ENCODE measurements at places on chromosomes 1 and 21. TPM values are rescaled to one million over a fixed set of nuclear protein-coding genes. Genes with fewer than 3 reads are reported as not detected.

GRCh38 chr1:232798920-232799319 lies 6.3 kb upstream of the MAP10 start:
- no peak for DNase-seq

DNA sequence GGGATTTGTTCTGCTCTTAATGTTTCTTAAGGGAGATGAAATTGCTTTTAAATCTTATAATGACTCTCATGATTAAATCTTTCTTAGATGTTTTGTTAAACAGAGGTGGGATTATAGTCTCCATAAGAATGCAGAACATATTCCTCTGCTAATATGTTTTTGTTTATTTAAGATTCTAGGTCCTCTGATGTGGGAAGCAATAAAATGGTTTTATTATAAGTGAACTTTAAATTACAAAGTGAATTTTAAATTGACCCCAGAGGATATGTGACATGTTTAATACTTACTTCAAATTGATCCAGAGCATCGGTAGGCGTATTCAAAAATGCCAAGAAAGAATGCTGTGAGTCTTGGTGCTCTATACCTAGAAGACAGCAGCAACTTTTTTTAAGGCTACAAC lies 129.4 kb downstream of the COQ8A start:
- no peak for DNase-seq

The CHI3L1 gene
- not detected for total RNA-seq

DNA sequence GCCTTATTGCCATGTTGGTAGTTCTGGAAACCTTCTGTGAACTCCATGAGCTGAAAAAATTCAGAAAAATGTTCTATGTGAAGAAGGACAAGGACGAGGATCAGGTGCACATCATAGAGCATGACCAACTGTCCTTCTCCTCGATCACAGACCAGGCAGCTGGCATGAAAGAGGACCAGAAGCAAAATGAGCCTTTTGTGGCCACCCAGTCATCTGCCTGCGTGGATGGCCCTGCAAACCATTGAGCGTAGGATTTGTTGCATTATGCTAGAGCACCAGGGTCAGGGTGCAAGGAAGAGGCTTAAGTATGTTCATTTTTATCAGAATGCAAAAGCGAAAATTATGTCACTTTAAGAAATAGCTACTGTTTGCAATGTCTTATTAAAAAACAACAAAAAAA lies 57.4 kb downstream of the KCNK1 start:
- DNase-seq = no peak

The ZFP69B gene
- total RNA-seq = 2.5 TPM

DNA sequence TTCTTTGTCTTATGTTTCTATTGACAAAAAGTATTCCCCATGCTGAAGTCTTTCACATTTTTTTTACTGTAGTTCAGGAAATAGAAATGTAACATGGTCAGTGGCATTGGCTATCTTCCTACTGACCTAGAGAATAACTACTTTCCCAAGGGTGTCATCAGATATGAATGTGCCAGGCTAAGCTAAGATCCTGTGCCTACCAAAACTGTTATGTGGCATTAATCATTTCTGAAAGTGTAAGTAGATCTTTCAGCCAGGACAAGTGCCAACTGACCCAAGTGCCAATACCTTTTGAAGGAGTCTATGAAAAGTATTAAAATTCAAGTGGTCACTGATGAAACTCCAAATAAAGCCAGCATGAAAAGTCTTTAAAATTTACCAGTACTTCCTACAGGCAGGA lies 165.3 kb downstream of the TNFSF18 start:
- peak; percentile 90 for DNase-seq

The RHD gene
- total RNA-seq = not detected

- no peak for DNase-seq
These were observed 4.5 kb upstream of the TUFT1 start for GRCh38 chr1:151535326-151536271.

DNA sequence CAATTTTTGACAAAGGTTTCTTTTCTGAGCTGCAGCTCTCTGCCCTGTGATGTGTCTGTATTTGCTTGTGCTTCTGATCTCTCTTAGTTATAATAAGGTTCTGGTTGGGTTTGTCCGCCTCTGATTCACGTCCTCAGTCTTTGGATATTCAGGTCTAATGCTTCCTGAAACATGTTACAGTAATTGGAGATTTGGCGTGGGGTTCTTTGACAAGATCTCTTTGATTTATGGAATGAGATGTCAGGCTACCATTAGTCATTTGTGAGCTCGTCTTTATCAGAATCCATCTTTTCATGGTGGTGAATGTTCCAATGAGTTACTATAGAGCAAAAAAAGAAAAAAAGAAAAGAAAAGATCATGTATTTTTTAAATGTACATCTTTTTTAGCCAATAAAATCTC lies 62.5 kb downstream of the BACE2 start:
- DNase-seq = no peak

DNA sequence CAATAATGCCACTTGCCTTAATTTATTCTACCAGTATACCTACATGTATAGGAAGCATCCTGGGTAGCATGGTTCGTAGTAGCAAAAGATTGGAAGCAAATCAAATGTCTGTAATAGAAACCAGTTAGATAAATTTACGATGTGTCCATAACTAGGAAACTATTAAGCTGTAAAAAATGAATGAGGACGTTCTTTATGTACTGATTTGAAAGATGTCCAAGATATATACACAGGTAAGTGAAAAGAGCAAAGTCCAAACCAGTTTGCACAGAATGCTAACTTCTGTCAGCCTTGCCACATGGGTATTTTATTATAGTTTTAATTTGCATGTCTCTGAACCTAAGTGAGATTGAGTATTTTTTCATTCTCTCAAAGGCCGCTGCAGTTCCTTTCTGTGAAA lies 251.8 kb upstream of the IRF2BP2 start:
- no peak for DNase-seq

- DNase-seq = no peak
These were observed 29.6 kb downstream of the DISP1 start for GRCh38 chr1:222844411-222844779.

DNA sequence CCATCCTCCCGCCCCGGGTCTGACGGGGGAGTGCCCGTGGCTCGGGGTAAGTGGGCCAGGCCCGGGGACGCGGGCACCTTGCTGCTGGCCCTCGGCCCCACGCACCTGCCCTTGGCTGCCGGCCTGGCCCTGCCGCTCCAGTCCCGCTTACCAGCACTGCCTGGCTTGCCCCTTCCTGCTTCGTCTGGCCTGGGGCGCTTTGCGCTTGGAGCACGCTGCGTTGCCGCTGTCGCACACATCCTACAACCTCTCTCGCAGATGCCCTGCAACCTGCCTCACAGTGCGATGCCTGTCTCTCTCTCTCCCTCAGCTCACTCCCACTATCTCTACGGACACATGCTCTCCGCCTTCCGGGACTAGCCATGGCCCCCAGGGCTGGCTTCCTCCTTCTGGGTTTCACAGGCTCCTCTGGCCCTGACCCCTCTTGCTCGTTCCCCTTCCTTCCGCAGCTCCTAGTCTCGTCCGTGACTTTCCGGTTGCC lies 9.7 kb downstream of the MYOG start:
- no peak for DNase-seq

- DNase-seq = no peak
These were observed 11.2 kb downstream of the TRAF3IP3 start for GRCh38 chr1:209767096-209767495.

The FCGR3B gene
- total RNA-seq = not detected

The CD5L gene
- total RNA-seq = not detected

- DNase-seq = peak; percentile 72
These were observed 182.9 kb downstream of the BACH1 start for GRCh38 chr21:29481641-29482040.

The PYHIN1 gene
- not detected for total RNA-seq

GRCh38 chr1:187622545-187622944 lies 793.8 kb downstream of the PLA2G4A start:
- DNase-seq = no peak

DNA sequence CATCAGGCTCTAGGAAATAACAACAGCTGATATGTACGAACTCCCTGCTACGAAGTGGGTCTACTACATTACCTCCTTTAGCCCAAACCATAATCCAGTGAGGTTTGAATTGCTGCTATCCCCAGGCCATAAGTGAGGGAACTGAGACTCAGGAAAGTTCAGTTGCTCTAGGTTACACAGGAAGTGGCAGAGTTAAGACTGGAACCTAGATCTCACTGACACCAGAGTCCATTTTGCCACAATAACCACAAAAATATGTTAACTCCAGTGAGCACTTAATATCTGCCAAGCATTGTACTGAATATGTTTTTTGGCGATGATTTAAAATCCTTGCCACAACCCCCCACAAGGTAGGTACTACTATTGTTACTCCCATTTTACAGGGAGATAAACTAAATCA lies 8.9 kb upstream of the TADA1 start:
- DNase-seq = no peak

GRCh38 chr1:19038096-19038495 lies 81.6 kb upstream of the IFFO2 start:
- DNase-seq = no peak

DNA sequence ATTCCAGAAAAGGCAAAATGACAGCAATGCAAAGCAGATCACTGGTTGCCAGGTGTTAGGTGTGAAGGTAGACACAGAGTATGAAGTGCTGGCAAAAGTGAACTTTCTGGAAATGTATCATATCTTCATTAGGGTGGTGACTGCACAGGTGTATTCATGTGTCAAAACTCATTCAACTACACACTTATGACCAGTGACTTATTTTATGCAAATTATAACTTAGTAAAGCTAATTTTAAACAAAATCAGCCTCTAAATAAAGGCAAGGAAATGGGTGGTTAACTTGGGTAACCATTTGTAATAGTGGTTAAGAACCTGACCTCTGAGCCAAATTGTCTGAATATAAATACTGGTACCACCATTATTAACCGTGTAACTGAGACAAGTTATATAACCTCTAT lies 7.4 kb downstream of the COP1 start:
- no peak for DNase-seq

GRCh38 chr1:83750201-83750600 lies 248.7 kb downstream of the TTLL7 start:
- DNase-seq = no peak

- peak; percentile 44 for DNase-seq
These were observed 23.3 kb upstream of the ST6GALNAC5 start for GRCh38 chr1:76843821-76844464.

DNA sequence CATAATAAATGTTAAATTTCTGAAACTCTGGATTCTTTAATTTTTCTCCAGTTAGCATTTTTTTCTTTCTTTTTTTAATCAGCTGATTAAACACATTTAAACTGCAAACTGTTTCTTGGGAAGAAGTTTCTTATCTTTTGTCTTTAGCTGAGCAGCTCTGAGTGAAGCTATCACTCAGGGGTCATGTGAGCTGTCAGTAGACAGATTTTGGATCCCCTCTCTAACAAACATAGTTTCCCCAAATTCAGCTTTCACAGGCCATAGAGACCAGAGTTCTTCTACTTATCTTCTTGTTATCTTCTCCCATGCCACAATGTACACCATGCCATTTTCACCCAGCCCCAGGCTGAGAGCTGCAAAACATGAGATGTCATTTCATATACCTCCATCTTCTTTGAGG lies 148.9 kb downstream of the CDC42BPA start:
- DNase-seq = no peak

- no peak for DNase-seq
These were observed 77.3 kb downstream of the LRRC8D start for GRCh38 chr1:89898150-89898549.

The MTF2 gene
- total RNA-seq = 17.7 TPM

DNA sequence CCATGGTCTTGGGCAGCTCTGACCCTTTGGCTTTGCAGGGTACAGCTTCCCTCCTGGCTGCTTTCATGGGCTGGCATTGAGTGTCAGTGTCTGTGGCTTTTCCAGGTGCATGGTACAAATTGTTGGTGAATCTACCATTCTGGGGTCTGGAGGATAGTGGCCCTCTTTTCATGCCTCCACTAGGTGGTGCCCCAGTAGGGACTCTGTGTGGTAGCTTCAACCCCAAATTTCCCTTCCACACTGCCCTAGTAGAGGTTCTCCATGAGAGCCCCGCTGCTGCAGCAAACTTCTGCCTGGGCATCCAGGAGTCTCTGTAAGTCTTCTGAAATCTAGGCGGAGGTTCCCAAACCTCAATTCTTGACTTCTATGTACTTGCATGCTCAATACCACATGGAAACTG lies 494.5 kb upstream of the LRRC7 start:
- no peak for DNase-seq

The RIPK4 gene
- total RNA-seq = 13.1 TPM

GRCh38 chr1:14961661-14962267 lies 191.8 kb upstream of the TMEM51 start:
- no peak for DNase-seq

The ST6GALNAC3 gene
- 0.05 TPM for total RNA-seq

The TRAPPC3 gene
- total RNA-seq = 147 TPM

The SLC2A5 gene
- total RNA-seq = 7.1 TPM

The MUTYH gene
- 7.2 TPM for total RNA-seq

GRCh38 chr1:83800066-83800465 lies 198.9 kb downstream of the TTLL7 start:
- no peak for DNase-seq

- no peak for DNase-seq
These were observed 11.6 kb downstream of the SCAF4 start for GRCh38 chr21:31720330-31720729.

- DNase-seq = peak; percentile 58
These were observed 43.0 kb upstream of the TMEM61 start for GRCh38 chr1:54937469-54937868.

The BATF3 gene
- total RNA-seq = 3.3 TPM

GRCh38 chr1:62727656-62728407 lies 39.6 kb upstream of the DOCK7 start:
- peak; percentile 41 for DNase-seq

The LCE2A gene
- total RNA-seq = not detected

The SEMA6C gene
- 0.79 TPM for total RNA-seq

- peak; percentile 69 for DNase-seq
These were observed 52.4 kb upstream of the SLFNL1 start for GRCh38 chr1:41073971-41074370.

The GPR37L1 gene
- not detected for total RNA-seq

The KCND3 gene
- not detected for total RNA-seq

The PDPN gene
- 4.1 TPM for total RNA-seq

DNA sequence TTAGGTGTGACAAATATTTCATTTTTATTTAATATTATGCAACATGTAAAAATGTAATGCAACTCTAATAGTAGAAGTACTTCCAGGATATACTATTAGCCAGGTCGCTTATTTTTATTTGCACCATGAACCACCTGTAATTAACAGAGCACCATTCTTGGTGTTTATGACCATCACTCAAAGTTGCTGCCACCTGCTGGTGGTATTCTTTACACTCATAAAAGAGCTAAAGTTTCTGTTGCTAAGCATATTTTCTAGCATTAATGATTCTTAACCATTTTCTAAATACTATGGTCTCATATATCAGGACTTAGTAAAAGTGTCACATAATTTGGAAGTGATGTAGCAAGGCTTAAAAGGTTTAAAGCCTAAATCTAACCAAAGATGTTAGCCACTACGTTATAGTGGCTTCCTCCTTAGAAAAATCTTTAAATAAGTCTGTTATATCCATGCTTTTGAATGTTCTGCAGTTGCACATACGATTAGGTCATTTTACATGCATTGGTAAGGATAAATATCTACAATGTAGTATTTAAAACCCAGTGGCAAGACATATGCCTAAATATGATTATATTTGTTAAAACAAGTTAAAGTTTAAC lies 244.5 kb downstream of the NEGR1 start:
- DNase-seq = peak; percentile 30
